Stimulated activated CD8-positive, alpha-beta memory T cell treated with anti-CD3 and anti-CD28 coated beads, Interleukin-15, amount 100 ng/mL, for 1 hour (primary cell): ENCODE measurements at places on chromosomes 11 and 22.

DNA sequence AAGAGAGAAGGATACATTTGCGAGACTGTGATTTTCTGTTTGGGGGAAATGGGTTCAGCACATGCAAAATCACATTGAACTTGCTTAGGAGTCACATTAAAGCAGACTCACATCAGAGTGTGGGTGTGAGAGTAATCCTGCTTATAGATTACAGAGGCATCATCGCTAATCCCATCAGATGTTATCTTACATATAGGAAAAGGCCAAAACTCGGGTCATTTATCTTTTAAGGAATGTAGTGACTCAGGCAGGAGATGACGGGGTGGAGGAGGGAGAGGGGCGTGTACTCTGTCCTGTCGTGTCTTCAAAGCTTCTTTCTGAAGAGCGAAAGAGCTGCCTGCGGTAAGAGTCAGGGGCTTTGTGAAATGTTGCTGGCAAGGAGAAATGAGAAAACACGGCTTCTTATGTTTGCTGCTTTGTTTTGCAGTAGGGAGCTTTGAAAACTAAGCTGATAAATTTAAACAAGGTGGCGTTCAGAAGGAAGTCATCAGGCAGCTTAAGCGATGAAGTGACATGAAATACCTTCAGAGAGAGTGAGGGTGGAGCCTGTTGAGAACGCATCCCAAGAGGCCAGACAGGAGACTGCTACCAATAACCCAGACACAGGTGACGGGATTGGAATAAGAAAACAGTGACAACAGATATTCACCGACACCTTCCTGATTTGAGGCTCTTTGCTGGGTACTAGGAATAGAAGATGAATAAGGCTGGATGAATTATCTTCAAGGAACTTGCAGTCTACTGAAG is 2.2 kb upstream of the C11orf16 start:
- DNase-seq = no peak

- DNase-seq = no peak
These were observed 125.8 kb downstream of the DDX10 start for GRCh38 chr11:108790501-108791299.

DNA sequence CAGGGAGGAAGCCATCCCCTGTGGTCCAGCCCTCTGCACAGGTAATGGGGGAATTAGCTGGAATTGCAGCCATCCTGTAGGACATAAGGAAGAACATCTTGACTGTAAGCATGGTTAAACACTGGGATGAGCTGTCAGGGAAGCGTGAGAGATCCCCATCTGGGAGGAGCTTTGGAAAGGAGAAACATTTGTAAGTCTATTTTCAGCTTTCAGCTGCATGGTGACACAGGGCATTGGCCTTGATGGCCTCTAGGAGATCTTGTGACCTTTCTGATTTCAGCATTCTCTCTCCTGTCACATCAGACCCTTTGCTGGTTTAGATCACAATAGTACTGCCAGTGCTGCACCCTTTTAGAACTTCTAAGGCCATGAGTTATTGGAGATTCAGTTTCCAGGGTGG is 47.1 kb downstream of the BCR start:
- no peak for DNase-seq

- DNase-seq = no peak
These were observed 109.8 kb upstream of the SYT13 start for GRCh38 chr11:45395947-45396346.

DNA sequence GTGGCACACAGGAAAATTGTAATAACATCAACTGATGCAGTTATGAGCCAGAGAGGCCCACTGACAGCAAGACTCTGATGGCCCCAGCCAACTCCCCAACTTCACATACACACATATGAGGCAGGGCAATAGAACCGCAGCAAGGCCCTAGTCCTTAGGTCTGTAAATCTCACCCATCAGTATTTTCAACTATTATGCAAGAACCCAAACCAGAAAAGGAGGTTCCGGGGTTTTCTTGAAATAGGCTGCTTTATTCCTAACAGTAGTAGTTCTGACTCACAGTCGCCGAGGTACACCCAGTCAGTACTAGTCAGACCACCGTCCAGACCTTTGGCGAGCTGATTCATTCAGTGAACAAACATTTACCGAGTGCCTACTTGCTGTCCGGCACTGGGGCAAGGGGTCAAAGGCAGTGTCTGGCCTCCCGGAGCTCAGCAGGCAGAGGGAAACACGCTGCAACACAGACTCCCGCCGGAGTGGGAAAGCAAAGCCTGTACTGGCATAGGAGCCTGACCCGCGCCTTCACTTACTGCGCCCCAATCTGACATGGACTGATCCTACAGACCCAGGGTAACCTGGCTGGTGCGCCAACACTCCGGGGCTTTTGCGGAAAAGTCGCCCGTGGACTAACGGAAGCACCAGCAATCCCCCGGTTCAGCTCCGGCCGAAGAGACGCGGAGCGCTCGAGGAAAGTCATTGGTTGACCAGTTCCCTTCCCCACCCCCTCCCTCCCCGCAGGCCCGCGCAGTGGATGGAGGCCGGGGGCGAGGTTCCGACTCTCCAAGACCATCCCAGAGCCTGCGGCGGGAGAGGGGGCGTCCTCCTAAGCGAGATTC is 1.3 kb downstream of the PLEKHA7 start:
- no peak for DNase-seq

DNA sequence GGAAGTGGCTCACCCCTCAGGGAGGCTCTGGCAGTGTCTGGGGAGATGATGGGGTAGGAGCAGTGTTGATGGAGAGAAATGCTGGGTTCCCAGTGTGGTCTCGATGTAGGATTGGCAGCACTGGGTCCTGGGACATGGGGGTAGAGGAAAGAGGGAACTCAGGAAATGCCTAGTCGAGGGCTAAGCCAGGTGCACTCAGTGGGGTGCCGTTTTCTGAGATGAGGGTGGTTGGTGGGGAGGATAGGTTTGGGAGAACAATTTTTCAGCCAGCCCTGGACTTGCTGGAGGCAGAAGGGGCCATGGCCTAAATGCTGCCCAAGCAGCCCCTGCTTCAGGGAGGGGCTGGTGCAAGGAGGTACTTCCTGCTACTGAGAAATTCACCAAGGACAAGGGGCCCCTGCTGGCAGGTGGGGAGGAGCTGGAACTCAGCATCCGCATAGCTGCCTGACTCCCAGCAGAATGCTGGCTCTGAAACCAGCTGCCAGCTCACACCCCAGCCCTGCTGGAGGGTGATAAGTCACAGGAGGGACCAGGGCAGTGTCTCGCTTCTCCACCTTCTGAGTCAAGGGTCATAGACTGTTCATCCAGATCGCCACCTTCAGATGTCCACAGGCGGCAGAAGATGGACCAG is 6.0 kb downstream of the CCDC157 start:
- no peak for DNase-seq

DNA sequence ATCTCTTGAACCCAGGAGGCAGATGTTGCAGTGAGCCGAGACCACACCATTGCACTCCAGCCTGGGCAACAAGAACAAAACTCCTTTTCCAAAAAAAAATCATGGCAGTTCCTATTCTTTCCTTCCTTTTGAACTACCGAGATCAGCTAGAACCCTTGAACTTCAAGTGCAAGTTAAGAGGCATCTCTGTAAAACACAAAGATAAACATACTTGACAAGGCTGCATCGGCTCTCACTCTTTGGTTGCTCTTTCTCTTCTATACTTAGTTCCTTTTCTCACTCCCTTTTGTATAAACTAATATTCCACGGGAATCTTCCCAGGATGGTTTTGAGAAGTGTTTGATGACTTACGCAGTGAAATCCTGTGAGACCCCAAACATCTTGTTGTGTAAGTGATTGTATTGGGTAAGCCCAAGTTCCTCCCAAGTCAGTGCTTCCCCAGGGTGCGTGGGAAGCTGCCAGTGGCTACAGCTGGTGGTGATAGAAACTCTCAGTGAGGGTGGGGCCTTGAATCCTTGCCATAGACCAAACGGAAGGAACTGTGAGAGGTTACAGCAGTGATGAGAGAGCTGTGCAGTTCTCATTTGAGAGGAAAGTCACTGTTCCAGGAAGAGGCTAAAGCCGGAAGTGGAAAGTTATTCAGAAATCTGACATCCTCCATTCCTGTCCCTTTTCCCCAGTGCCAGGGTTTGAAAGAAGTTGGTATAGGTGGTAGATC is 24.1 kb upstream of the CDC42EP2 start:
- DNase-seq = no peak

DNA sequence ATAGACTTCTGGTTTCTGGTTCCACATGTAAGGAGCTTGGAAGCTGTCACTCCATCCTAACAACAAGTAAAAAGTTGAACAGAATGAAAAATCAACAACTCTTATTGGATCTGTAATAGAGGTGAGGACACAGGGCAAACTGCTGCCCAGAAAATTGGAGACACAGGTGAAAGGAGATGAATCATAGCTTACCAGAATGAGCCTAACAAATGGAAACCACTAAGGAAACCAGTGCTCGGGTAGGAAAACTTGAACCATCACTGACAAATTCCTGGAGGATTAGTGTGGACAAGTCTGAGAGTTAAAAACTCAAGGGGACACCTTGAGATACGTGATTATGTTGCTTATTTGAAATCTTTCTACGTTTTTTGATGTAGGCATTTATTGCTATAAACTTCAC is 52.1 kb downstream of the GDPD4 start:
- no peak for DNase-seq

- no peak for DNase-seq
These were observed 1.2 kb upstream of the TECTA start for GRCh38 chr11:121099885-121100284.

- DNase-seq = no peak
These were observed 11.8 kb downstream of the IL17REL start for GRCh38 chr22:50000587-50001387.

DNA sequence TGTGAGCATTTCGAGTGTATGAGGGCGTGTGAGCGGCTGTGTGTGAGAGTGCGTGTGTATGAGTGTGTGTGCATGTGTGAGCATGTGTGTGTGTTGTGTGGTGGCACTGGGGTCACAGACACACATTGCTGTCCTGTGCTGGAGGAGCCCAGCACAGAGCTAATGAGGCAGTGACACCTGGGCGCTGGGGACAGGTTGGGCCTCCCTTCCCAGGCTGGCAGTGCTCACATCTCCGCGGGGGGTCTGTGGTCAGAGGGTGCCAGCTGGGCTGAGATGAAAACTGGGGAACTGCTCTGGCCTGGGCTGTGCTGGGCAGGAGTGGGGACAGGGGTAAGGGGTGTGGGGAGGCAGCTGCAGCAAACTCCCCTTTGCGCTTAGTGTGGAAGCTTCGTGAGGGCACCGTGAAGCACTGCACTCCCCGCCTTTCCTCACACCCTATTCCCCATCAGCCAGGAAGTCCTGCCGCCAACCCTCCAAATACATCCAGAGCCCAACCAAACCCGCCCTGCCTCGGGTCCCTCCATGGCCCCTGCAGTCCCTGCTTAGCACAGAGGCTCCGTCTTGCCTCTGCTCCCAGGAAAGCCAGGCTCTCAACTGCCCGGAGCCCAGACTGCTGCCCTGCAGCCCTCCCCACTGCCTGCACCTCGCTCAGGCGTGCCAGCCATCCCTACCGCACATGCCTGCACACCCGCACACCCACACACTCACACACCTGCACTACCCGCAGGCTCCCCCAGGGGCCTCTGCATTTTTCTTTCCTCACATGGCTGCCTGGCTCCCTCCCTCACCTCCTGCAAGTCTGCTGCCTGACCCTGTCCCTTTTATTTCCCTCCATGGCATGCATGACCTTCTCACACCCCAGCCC is 62.0 kb upstream of the THY1 start:
- no peak for DNase-seq

DNA sequence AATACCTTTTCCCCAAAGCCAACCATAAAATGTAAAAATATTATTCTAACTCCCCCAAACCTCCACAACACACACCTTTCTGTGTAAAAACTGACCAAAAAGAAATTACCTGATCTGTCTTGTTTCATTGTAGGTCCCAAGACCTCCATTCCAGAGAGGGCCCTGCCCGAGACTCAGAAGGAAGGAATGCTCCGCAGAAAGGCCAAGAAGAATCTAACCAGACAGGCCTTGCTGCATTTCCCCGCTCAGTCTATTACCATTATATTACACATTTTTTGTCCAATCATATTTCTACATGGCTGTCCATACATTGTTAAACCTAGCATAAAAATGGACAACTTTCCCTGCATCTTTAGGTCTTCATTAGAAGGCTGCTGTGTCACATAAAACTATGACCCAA is 237.5 kb upstream of the UBASH3B start:
- DNase-seq = no peak

- no peak for DNase-seq
These were observed 196.5 kb downstream of the FAM76B start for GRCh38 chr11:95593111-95593510.

DNA sequence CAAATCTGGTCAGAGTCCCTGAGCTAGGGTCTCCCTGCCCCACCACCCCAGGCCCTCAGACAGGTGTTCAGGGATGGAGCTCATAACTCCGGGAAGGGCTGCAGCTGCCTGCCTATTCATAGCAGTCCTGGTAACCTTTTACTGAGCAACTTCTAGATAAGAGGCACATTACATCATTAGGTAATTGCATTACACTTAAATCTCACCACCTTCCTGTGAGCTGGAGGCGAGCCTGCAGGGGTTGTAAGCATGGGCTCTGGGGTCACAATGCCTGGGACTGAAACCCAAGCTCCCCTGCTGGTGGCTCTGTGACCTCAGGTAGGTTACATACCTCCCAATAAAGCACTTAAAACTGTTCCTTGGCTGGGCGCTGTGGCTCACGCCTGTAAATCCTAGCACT is 22.5 kb downstream of the TP53I11 start:
- no peak for DNase-seq

- DNase-seq = no peak
These were observed 31.6 kb downstream of the MARK2 start for GRCh38 chr11:63870351-63871140.

- no peak for DNase-seq
These were observed 49.6 kb downstream of the ISX start for GRCh38 chr22:35115515-35115914.

DNA sequence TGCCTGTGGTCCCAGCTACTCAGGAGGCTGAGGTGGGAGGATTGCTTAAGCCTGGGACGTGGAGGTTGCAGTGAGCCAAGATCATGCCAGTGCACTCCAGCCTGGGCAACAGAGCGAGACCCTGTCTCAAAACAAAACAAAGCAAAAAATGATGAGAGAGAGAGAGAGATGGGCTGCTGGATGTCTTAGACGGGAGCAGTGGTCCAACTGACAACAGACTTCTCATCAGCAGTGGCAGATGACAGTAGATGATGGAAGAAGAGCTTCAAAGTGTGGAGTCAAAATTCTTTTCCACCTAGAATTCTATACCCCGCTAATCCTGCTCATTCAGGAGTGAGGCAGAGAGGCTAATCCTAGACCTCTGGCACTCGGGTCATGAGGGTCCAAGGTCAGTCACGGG is 29.0 kb upstream of the ACR start:
- DNase-seq = no peak

DNA sequence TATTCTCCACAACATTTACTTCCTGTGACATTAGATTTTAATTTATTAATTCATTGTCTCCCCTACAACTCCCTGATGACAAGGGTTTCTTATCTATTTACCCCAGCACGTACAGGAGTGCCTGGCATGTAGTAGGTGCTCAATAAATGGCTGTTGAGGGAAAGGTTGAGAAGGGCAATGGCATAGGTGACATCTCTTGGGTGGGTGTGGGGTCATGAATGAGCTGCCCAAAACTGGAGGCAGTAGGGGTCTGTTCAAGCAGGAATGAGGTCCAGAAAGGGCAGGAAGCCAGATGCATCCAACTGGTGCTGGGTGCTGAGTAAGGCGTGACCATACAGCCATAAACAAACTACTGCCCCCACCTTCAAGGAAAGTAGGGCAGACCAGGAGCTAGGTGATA is 2.8 kb downstream of the VWCE start:
- DNase-seq = no peak

GRCh38 chr22:42169055-42169469 is 38.5 kb upstream of the CYP2D6 start:
- peak; percentile 46 for DNase-seq
